ENCODE measurements at places on chromosomes 7 and 10. TPM values are rescaled to one million over a fixed set of nuclear protein-coding genes. Genes with fewer than 3 reads are reported as not detected.
A peak's percentile ranks its signal among the peaks of the same experiment; 100 is the strongest.

GRCh38 chr7:147513451-147513850 lies 1077.1 kb upstream of the C7orf33 start:
- peak; percentile 46 for DNase-seq

- DNase-seq: no peak
Observed at GRCh38 chr7:117134889-117135552, 181.7 kb downstream of the ST7 start.

GRCh38 chr10:103273041-103273441 lies 3.9 kb upstream of the INA start:
- DNase-seq: no peak

DNA sequence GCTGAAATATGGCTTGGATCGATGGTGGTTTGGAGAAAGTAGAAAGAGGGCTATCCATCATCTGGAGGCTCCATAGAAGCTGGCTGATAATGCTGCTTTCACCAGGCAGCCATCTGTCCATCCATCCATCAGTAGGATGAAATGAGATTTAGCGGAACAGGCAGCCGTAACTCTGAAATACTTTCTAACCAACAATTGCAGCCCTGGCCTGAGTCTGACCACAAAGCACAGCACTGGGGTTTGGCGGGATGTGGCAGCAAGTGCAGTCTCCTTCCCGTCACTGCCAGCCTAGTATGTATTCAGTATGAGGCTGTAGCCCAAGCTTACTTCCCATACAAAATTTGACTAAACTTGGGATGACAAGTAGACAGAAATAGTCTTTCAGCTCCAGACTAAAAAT lies 38.0 kb downstream of the R3HCC1L start:
- DNase-seq: no peak

DNA sequence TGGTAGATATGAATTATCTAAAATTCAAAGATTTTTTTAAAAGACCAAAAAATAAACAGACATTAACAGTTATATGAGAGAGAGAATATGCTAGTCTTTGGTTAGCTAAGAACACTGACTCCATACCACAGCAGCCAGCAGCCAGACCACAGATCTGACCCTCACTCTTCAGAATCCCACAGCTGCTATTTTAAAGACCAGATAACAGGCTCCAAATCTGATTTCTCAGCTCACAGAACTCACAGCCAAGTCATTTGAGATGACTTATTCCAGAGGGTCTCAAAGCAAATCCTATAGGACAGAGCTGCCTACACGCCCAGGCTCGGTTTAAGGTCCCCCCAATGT lies 20.4 kb downstream of the NUDCD3 start:
- peak; percentile 17 for DNase-seq

- no peak for DNase-seq
Observed at GRCh38 chr7:151340794-151341356, 737 bp upstream of the NUB1 start.

ANKRD1 gene
- polyA plus RNA-seq: 20.8 TPM

Measured in lung (tissue), 17 donors.